ENCODE measurements at places on chromosomes 3 and 15.

- DNase-seq: peak; percentile 51
Measured at GRCh38 chr3:180802837-180803236, 109.6 kb upstream of the FXR1 start.

DNA sequence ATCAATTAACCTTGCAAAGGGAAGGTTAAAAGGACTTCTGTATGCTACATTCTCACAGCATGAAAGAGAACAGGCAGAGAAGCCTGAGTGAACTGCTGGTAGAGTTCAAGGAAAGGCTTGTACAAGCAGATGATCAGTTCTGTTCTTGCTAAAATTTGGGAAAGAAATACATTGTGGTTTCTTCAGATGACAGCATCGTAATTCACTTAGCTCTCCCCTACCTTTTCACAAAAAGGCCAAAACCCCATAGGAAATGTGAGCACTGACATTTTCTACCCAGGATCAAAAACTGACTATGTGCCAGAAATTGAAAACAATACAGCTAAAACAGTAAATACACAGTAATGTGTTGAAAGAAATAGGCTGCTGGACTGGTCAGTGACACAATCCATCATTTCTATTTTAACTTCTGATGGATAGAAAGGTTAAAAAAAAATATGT is 216.4 kb downstream of the DPH6 start:
- no peak for DNase-seq

GRCh38 chr3:89494734-89495133 is 387.3 kb downstream of the EPHA3 start:
- no peak for DNase-seq

DNA sequence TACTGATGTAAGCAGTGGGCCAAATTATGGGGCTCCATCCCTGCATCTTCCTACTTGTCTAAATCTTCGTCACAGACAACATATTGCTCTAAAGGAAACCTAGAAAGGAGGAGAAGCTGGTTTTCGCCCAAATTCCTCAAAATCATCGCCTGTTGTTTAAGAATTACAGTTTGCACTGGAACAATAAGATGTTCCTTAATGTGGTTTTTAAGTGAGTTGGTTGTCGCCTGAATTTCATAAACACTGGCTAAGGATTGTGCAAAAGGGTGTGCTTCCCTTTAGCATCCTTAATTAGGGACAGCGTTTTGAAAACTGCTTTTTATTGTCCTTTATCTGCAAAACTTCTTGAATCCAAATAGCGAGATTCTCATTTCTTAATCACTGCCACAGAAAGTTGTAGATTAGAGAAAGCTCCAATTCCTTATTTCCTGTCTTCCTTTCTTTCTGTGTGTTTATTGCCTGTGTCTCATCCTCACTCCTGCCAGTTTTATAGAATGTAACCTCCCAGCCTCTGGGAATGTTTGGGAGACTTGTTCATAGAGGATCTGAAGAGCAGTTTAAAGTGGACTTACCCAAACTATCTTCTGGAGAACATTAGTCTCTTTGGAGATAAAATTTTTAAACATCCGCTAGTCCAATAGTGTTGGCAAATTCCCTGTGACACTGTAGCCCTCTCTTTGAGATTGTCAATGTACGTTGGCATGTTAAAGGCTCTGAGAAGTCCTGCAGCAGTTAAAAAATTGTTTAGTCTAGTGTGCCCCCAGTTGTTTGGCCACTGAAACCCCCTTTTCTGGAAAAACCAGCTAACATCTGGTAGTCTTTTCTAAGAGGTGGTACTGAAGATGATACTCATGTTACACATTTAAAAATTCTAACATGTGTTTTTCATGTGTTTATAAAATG is 50.4 kb downstream of the FLNB start:
- DNase-seq: no peak

- peak; percentile 55 for DNase-seq
Measured at GRCh38 chr3:155323063-155323666, 29.7 kb upstream of the STRIT1 start.

DNA sequence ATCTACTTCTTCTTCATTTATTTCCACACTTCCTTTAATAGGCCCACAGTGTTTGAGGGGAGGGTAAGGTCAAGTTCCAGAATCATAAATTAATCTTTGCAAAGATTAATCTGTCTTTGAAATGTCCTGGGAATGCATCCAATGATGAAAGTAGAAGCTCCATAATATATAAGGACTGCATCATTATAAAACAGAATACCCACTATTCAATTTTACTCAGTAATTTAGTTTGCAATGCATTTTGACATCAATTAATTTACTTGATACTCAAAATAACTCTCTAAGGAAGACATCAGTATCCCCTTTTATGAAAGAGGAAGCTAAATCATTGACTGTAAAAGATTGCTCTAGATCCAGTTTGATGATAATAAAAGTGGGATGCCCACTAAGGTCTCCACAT is 777.2 kb downstream of the GRM7 start:
- no peak for DNase-seq

GRCh38 chr3:114213292-114213626 is 24.1 kb downstream of the ZNF80 start:
- no peak for DNase-seq

DNA sequence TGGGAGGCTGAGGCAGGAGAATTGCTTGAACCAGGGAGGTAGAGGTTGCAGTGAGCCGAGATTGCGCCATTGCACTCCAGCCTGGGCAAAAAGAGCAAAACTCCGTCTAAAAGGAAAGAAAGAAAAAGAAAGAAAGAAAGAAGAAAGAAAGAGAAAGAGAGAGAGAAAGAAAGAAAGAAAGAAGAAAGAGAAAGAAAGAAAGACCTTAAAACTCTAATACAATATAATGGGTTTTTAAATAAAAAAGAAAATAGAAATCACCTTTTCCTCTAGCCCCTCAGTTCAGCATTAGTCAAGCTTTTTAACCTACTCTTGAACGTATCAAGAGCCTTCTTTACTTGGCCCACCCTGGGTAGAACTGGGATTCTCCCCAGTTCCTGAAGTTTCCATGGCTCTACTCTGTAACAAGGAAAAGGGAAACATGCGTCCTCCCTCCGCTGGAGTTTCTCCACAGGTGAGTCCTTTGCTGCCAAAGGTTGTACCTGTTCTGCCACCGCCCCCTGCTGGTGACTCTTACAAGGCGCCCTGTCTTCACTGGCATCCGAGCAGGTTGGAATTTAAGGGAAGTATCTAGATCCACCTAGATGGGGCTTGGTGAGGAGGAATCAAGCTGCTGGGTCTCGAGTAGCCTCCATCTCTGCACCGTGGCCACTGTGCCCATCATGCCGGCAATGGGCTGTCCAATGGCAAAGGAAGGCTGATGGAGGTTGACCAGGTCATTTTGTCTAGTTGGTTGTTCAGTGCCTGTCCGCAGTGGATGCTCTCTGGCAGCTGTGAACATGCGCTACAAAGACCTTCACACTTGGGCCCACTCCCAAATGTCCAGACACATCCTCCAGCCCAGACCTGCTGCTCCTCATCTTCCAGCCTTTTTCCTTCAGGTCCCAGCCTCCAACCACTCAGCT is 20.6 kb upstream of the EPHB3 start:
- DNase-seq: peak; percentile 62

GRCh38 chr3:44478055-44478468 is 592 bp upstream of the ZNF445 start:
- DNase-seq: no peak

DNA sequence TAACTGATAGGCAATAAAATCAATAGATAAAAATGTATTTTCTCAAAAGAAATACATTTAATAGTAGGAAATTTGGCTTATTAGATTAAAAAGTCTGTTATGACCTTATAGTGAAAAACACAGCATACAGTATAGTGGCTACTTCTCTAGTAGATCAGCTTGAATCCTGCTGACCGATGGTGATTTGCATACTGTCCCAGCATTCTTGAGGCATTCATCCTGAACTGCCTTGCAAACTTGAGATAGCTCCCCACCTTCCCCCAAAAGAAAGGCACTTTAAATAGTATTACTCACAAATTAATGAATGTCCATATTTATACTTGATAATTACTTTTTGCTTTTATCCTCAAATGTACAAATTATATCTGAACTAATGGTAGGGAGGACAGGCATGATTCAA is 6.7 kb downstream of the CHMP2B start:
- DNase-seq: no peak

DNA sequence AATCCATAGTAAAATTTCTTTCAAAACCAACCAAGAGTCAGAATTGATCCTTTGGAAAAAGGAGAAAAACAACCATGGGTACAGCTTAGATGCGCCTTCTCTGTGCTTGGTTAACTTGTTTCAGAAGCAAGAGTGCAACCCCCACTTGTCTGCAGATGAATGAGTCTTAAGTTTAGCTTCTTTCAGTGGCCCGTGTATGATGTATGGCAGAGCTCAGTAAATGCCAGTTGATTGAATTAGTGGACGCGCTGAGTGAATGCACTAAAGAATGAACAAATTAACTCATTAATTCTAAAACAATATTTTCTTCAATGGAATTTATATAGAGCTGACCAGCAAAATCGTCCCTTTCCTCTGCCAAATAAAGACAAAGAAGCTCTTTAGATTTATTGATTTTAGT is 67.0 kb upstream of the ARHGEF3 start:
- no peak for DNase-seq

GRCh38 chr3:165383381-165383780 is 187.2 kb upstream of the SLITRK3 start:
- no peak for DNase-seq

- no peak for DNase-seq
Measured at GRCh38 chr3:12910356-12911099, 69.2 kb upstream of the RPL32 start.

GRCh38 chr15:35066094-35066493 is 19.0 kb downstream of the NANOGP8 start:
- no peak for DNase-seq

- no peak for DNase-seq
Measured at GRCh38 chr15:31369727-31370126, 43.1 kb downstream of the KLF13 start.

- no peak for DNase-seq
Measured at GRCh38 chr3:58013973-58014649, 5.9 kb downstream of the FLNB start.

DNA sequence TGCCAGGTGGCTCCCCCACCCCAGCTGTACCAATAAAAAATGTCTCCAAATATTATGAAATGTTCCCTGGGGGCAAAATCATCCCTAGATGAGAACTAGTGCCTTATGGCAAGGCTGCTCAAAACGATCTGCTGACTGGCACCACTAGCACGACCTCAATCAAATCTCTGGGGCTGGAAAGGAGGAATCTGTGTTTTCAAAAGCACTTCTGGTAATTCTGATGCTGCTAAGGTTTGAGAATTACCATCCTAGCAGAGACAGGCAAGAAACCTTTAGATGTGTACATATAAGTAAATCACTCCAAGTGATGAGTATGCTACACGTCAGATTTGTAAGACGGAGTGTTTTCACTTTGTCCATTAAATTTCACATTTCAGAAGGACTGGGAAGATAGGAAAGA is 360.1 kb upstream of the THRB start:
- DNase-seq: no peak

DNA sequence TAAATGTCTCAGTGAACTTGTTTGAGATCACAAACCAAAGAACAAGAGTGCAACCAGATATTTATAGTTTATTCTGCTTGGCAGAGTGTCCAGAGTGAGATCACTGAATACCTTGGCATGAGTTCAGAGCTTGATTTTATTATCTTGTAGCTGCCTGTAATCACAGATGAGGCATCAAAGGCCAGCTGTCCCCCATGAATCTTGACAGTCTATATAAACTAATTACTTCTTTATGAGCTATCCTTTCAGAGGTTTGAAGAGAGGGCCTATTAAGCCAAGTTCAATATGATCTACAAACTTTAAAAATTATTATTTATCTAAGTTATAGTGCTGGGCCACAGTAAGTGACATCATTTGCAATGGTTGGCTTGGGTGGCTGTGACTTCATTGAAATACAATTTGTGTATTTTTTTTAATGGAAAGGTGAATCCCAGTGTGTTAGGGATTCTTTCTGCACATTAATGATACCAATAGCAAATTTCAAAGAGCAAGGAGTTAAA is 251.5 kb downstream of the CLSTN2 start:
- DNase-seq: no peak

- DNase-seq: no peak
Measured at GRCh38 chr15:76575679-76576078, 239.1 kb downstream of the ISL2 start.

DNA sequence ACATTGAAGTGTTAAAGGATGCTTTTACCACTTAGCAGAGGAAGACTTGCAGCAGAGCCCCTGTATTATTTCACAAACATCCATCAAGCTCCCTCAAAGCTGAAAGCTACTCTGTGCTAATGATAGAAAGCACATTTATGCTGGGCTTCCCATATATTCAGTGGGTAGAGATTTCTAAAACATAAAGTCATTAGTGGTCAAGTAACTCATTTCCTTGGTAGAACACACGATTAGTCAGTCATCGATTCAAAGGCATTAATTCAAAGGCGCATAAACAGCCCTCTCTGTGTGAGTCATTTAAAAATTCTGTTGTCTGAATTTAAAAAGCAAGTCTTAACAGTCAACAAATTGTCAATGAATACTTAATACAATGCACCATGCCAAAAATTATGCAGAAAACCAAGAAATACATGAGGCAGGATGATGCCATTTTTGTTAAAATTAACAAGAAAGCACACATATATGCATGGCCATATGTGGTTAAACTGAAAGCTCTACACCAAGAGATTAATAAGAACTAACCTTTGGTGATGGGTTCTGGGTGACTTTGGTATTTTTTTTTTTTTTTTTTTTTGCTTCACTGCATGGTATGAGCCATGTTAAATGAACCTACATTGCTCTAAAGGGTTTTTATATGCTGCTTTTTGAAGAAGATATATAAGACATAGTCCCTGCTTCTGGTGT is 61.7 kb downstream of the LDHAL6B start:
- no peak for DNase-seq

- no peak for DNase-seq
Measured at GRCh38 chr3:73215901-73216300, 154.4 kb downstream of the EBLN2 start.

GRCh38 chr3:190169877-190170276 is 49.2 kb upstream of the P3H2 start:
- DNase-seq: no peak

GRCh38 chr3:21902956-21903355 is 151.9 kb upstream of the ZNF385D start:
- DNase-seq: no peak

DNA sequence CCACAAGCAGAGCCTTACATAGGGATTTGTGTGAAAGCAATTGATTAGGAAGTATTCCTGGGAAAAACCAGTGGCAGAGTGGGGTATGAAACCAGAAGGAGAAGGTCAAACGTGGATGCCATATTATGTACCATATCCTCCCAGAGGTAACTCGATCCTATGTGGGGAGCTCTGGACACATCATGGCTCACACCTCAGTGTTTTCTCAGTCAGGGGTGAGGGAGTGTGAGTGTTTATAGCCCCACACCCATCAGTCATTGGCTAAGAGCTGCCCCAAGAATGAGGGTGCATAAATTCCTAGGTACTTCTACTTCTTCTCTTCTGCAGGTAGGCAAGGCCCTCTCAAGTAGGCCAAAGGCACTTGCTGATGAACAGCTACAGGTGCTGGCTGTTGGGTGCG is 28.2 kb upstream of the PDZRN3 start:
- no peak for DNase-seq

- DNase-seq: no peak
Measured at GRCh38 chr3:134090031-134090430, 60.3 kb upstream of the SLCO2A1 start.
